ENCODE measurements at places on chromosomes 2 and 18.

DNA sequence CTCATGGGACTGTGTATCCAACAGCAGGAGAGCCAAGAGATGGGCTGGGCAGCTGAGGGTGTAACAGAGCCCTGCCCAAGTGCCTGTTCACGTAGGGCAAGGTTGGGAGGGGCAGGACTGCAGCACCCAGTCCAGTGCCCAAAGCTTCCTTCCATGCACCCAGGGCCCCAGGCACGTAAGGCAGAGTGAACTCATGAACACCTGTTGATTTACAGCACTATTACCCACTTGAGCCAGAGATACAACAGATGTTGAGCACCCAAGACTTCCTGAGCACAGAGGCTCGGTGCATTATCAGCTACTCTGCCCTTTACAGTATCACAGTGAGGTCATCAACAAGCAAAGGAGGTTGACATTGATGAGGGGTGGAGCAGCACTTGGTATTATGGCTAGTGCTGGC lies 50.2 kb upstream of the FHL2 start:
- DNase-seq = no peak

DNA sequence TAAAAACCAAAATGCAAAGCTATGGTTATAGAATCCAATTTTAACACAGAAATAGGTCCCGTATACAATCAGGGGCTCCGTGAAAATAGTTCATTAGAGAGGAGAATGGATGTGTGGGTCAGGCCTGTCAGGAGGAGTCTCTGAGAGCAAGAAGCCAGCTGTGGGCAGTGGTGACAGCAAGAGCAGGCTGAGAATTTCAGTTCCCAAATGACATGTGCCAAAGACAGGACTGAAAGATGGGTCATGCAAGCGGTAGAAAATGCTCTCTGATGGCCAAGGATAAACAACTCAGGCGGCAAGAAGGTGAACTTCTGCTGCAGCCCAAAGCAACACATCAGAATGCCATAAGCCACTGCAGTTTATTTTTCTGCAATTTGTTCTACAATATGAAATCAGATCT lies 100.4 kb downstream of the CCDC141 start:
- no peak for DNase-seq

DNA sequence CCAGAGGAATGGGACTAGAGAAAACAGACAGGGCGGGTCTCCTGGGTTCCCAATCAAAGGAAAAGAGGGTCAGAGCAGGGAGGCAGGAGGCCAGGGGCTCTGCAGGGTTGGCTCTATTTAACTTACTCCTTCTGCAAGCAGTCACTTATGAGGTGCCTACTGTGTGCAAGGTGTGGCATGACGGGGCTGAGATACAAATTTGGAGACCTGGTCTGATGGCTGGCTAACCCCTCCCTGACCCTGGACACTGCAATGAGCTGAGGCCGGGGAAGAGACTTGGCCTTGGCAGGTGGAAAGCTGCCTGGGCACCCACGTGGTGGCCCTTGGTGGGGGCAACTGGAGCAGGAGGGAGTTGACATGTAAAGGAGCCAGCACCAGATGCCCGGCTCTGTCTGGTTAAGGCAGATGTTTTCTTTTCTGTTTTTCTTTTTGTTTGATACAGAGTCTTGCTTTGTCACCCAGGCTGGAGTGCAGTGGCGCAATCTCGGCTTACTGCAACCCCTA lies 148.5 kb upstream of the GATA6 start:
- DNase-seq = no peak

GRCh38 chr2:160993654-160994061 lies 166.6 kb upstream of the TANK start:
- no peak for DNase-seq

DNA sequence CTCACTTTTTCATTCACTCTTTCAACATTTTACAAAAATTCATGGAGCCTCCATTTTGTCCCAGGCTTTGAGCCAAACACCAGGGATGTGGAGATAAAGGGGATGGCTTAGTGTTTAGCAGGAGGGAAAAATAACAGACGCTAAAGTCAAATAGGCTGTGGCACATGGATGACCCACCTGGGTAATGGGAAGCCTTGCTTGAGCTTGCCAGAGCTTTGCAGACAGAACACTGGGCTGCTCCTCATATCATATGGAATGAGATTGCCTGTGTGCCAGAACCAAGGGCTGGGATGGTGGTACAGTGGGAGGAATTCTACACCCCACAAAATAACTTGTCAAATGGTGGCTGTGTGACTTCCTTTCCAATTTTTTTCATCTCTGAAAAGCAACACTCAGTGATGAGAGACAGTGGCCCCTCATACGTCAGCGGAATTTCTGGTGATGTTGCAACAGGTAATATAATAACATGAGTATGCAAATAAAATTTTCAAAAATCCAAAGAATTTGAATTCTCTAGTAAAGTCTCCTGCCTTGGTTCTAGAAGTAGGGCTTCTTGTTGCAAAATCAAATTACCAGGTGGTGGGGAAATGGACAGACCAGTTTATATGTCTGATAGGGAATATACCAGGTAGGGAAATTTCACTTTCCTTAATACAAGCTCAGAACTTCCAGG lies 252.9 kb downstream of the CLIP4 start:
- peak; percentile 8 for DNase-seq

DNA sequence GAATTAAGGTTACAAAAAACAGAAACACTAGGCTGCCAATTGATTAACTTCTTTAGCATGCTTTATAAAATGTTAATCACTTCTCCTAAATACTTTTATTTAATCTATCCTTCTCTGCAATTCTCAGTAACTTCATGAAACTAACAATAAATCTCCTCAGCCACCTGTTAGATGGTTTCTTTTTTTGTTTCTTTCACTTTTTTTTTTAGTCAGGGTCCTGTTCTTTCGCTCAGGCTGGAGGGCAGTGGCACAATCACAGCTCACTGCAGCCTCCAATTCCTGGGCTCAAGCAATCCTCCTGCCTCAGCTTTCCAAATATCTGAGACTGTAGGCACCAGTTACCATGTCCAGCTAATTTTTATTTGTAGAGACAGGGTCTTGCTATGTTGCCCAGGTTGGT lies 213.4 kb upstream of the STK17B start:
- no peak for DNase-seq

DNA sequence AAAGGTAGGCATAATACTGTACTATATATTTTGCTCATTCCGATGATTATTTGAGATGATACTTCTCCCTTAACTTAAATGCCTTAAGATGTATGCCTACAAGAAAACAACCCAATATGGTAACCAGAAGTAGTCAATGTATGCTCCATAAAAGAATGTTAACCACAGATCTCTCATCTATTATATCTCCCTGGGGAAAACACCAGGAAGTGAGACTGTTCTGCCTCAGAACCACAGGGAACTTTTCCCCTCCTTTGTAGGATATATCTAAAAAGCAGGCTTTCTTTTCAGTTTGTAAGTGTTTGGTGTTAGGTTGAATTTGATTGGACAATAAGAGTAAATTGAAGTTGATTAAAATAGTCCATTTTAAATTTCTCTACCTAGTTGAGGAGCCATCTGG lies 1160.5 kb upstream of the NXPH2 start:
- no peak for DNase-seq

DNA sequence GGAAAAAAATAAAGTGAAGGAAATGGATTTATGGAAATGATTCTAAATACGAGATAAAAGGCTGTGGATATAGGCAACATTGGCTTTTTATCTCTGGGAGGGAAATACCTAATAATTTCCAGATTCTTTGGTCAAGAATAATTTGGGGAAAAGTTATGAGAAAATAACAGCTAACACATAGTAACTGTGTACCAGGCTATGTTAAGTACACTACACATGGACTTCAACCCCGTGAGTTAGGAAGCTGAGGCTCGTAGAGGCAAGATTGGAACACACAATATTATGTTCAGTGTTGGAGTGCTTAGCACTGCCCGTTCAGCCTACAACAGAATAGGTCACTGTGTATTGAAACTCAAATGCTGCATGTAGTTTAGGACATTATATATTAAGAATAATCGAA lies 34.3 kb upstream of the GPD2 start:
- DNase-seq = no peak

DNA sequence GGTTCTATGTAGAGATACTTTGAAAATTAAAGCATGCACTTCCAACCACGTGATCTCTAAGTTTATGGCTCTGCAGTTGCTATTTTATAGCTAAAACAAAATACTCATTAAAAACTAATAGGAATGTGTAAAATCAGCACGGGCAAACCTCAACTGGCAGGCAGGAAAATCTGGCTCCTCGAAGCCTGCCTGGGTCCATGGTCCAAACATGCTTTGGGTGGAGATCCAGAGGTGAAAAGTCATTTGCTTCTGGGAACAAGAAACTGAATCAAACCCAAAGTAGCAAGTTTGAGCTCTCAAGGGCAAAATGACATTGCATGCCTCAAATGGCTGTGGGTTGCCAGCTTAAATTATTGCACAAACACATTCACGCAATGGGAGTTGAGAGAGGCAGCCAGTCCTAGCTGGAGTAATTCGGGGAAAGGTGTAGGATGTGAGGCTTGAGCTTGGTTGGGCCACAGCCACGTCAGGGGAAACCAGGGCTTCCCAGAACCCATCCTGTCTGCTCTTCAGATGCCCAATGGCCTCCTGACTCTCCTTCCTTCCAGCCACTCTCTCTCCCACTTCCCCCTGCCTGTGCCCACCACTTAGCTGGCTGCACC lies 75.2 kb upstream of the LCLAT1 start:
- DNase-seq = no peak

- DNase-seq = no peak
Measured at GRCh38 chr2:101679037-101679726, 18.3 kb upstream of the MAP4K4 start.

- DNase-seq = no peak
Measured at GRCh38 chr2:38722271-38723061, 28.7 kb downstream of the SRSF7 start.

GRCh38 chr2:117948615-117949014 lies 65.3 kb downstream of the CCDC93 start:
- no peak for DNase-seq

DNA sequence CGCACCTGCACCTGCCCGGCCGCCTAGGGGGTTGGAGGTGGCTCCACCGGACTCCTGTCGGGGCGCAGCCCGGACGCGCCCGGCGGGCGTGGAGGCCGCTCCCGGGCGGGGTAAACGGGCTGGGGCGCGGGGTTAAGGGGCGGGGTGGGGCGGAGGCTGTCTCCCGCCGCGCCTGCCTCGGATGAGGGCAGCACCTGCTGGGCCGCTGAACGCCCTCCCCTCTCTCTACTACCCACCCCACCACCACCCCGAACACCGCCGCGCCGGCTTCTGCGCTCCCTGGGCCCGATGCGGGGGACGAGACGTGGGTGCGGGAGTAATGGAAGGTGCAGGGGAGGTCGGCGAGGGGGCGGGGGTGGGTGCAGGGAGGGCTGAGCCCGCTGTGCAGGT lies 224.8 kb upstream of the ID2 start:
- peak; percentile 51 for DNase-seq

DNA sequence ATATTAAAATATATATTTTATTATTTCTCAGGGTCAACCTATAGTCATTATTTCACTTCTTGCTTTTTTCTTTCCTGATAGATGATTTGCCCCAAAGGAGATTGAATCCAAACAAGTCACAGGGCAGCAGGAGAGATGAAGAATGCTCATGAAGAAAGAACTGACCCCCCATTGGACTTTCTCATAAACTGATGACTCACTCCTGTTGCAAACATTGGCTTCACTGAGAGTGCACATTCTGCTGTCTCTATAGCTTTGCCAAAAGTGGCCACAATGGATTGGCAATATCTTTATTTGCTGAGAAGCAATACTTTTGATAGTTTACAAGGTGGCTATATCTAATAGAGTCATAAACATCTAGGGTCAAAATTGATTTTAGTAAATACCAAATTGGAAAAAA lies 55.9 kb upstream of the ZNF385B start:
- DNase-seq = no peak

- peak; percentile 41 for DNase-seq
Measured at GRCh38 chr2:140586379-140586778, 1544.4 kb downstream of the LRP1B start.

- DNase-seq = peak; percentile 76
Measured at GRCh38 chr2:120239488-120240287, 13.0 kb upstream of the RALB start.

- no peak for DNase-seq
Measured at GRCh38 chr2:1750270-1750932, 6.1 kb upstream of the PXDN start.

- no peak for DNase-seq
Measured at GRCh38 chr18:50358844-50359243, 16.0 kb upstream of the SKA1 start.

- no peak for DNase-seq
Measured at GRCh38 chr2:159200498-159200897, 86.0 kb downstream of the WDSUB1 start.

DNA sequence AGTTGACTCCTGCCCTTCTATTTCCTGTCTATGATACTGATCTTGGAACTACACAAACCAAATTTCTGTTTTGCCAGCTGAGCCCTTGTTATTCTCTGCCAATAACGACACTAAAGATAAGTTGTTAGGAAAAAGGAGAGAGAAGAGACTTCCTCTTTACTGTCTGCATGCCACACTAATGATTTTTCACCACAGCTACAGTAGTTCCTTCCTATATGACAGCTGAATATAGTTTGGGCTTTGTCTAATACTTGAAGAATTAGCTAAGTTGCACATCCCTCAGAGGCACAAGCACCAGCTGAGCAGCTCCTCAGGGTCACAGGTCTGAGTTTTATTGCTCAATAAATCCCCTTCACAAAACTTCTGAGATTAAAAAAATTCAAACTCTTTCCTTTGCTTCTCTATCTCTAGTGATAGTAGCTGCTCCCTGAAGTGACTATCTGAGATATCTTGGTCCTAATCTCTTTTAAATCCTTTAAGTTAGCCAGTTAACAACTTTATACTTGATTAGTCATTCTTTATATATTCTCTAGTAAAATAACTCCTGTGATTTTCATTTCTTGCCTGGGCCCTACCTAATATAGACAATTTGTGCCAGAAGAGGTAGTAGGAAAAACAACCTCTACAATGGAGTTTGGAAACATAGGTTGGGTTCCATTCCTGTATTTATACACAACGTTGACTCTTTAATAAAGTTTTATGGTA lies 253.0 kb upstream of the CNTNAP5 start:
- DNase-seq = no peak

DNA sequence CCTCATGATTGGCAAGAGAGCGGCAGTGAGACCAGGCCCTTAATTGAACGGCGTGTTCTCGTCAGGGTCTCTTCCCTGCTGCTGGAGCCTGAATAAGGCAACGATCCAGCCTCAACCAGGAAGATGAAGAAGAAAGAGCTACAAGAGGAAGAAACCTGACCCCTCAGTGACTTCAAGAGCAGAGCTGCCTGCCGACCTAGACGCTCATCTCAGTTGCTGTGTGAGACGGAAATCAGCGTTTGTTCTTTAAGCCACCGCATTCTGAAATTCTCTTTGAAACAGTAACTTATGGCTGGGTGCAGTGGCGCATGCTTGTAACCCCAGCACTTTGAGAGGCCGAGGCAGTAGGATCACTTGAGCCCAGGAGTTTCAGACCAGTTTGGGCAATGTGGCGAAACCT lies 29.6 kb upstream of the KCNG3 start:
- no peak for DNase-seq

- no peak for DNase-seq
Measured at GRCh38 chr18:21453511-21453901, 147.0 kb downstream of the ESCO1 start.

GRCh38 chr2:205771031-205771430 lies 88.7 kb downstream of the NRP2 start:
- peak; percentile 62 for DNase-seq

- DNase-seq = no peak
Measured at GRCh38 chr2:2597712-2598111, 266.6 kb upstream of the MYT1L start.

GRCh38 chr2:86781363-86781762 lies 9.3 kb downstream of the CD8A start:
- DNase-seq = no peak

- no peak for DNase-seq
Measured at GRCh38 chr2:200451511-200451910, 58.4 kb downstream of the KCTD18 start.

Data from Caco-2 (cell line).